ENCODE measurements at places on chromosomes 4 and X.

GRCh38 chr4:187726485-187726884, 269.1 kb upstream of the ZFP42 start:
- no peak for DNase-seq

- DNase-seq, result no peak
Measured at GRCh38 chr4:95550115-95550987, 1.6 kb upstream of the UNC5C start.

DNA sequence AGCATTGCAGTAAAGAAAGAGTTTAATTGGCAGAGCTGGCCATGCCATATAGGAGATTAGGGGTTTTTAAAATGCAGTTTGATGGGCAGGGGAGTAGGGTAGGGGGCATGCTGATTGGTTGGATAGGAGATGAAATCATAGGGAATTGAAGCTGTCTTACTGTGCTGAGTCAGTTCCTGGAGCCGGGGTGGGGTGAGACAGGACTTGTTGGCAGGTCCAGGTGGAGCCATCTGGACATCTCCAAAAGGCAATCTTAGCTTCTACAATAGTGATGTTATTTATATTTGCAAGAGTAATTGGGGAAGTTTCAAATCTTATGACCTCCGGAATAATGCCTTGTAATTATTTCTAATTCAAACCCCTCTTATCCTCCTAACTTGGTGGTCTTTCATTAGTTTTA, 32.4 kb upstream of the PGM2 start:
- no peak for DNase-seq

GRCh38 chrX:42708222-42708621, 69.7 kb downstream of the PPP1R2C start:
- DNase-seq, result peak; percentile 20

DNA sequence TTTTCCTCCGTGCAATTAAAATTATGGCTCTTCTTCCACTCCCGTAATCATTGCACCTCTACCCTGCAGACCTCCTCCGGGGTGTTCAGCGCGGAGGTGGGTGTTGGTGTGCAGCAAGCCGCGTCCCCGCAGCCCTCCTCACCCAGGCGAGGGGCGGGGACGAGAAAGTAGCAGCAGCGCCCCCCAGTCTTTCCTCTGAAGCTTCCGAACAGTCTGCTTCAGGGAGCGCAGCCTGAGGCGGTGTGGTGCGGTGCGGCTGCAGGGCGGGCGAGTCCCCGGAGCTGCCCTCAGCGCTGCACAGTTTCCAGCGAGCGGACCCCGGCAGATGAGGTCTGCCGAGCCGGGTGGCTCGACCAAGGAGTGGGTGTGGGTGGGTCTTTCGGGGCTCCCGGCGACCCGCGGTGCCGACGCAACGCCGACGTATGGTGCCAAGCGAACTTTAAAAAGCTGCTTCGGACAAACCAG, at the start of gene FRAS1:
Gene FRAS1, plus strand, starts transcription at position 189 of the 465 bp plus-strand sequence. CDS start 687 bp downstream, outside the sequence.
- no peak for DNase-seq

DNA sequence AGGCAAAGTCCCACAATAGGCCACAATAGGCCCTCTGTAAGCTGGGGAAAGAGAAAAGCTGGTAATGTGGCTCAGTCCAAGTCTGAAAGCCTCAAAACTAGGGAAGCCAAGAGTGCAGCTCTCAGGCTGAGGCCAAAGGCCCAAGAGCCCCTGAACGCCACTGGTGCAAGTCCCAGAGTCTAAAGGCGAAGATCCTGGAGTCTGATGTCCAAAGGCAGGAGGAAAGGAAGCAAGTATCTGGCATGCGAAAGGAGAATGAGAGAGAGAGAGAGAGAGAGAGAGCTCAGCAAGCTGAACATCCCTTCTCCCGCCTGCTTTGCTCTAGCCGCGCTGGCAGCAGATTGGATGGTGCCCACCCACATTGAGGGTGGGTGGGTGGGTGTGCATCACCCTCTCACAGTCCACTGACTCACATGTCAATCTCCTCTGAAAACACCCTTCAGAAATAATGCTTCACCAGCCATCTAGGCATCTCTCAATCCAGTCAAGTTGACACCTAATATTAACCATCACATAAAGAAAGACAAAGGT, 30.9 kb upstream of the ELF2 start:
- DNase-seq, result no peak

Measured in astrocyte of the hippocampus (primary cell).